ENCODE measurements at places on chromosomes 2 and 18.

DNA sequence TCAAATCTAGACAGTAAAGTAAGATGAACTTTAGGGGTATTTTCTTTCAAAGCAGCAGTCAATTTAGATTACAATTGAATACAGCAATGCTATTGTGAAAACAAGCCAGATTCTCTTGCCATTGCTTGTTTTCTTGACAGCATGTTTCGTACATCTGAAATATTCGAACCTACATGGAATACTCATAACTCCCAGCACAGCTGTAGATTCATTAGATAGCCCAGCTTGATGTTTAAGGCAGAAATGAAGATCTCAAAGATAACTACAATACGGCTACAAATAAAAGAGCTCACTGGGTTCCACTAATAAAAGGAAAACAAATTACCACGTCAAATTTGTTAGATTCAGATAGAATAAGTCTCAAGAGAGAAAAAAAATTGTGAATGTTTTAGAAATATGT is 208.8 kb downstream of the WDPCP start:
- DNase-seq = no peak

- no peak for DNase-seq
Measured at GRCh38 chr2:218397463-218397819, 2.2 kb upstream of the CTDSP1 start.

DNA sequence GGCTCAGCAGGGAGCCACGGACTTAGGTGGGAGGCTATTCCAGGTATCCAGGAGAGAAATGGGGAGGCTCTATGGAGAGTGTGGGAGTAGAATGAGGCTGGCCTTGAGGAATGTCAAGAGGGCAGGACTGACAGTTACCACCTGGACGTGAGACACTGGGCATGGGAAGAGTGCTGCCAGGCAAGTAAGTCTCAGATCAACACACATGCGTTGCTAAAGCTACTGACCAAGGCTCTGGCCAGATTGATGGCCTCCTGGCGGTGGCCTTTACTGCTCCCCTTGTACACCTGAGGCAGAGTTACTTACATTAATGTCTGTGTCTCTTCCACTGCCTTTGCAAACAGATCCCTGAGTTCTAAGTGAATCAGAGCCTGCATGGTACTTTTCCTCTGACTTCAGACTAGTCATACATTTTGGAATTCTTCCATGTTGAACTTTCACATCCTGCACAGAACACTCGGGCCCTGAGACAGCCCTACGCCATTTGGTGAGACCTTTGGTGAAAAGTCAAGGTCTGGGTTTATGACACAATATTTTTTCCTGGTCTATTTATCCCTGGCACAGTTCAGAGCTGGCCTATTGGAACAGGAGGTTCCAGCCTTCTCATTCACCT is 398.8 kb upstream of the TRIB2 start:
- DNase-seq = no peak

GRCh38 chr2:122960759-122961641 is 1064.1 kb upstream of the CNTNAP5 start:
- DNase-seq = no peak

DNA sequence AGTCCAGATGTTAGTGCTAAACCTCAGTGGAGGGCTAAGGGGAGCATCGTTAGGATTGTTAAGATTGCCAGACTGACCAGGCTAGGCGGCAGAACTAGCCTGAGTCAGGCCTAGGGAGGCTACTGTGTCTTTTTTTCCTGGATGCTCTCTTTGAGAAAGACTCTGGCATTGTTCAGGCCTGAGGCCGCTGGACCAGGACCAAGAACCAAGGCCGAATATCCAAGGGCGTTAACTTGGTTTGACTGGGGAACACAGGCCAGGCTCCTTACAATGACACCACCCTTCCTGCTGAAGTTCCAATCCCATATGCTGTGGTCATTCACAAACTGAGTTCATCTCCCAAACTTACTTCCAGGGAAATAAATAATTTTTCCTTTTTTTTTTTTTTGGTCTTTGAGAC is 10.6 kb downstream of the HTRA2 start:
- no peak for DNase-seq

GRCh38 chr2:231927566-231927890 is 1.3 kb upstream of the NPPC start:
- no peak for DNase-seq

DNA sequence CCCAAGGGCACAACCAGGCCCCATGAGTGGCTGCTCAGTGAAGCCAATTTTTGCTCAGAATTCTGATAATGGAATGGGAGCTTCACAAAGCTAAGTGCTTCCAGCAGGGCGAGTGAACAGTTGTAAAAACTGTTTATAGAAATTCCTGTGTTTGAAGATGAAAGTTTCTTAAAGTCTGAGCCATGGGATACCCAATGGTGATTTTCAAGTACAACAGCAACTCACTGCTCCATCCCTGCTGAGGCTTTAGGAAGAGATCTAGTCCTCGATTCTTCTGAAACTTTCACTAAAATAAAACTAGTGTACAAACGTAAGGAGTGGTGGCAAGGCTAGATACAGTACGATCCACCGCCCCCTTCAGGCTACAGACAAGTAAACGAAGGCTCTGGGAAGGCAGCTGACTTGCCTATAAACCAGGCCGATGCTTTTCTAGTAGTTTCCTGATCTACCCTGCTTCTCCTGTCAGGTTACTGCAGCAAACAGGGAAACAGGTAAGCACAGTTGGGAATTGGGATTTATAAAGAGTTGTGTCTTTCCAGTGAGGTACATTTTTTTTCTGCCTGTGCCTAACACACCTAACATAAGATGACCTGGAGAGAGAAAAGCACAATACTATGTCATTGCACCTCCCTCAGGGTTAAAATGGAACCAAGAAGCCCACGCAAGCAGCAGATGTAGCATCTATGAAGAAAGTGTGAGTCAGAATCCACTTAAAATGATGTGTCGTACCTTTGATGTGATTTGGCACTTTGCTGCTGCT is 108.7 kb downstream of the UXS1 start:
- no peak for DNase-seq

GRCh38 chr2:149885468-149885867 is 297.9 kb upstream of the MMADHC start:
- no peak for DNase-seq

- DNase-seq = no peak
Measured at GRCh38 chr2:109289504-109290222, 160.7 kb downstream of the SH3RF3 start.

GRCh38 chr2:186637497-186637800 is 47.6 kb downstream of the ITGAV start:
- no peak for DNase-seq

- DNase-seq = no peak
Measured at GRCh38 chr2:227509824-227510619, 38.1 kb downstream of the AGFG1 start.

DNA sequence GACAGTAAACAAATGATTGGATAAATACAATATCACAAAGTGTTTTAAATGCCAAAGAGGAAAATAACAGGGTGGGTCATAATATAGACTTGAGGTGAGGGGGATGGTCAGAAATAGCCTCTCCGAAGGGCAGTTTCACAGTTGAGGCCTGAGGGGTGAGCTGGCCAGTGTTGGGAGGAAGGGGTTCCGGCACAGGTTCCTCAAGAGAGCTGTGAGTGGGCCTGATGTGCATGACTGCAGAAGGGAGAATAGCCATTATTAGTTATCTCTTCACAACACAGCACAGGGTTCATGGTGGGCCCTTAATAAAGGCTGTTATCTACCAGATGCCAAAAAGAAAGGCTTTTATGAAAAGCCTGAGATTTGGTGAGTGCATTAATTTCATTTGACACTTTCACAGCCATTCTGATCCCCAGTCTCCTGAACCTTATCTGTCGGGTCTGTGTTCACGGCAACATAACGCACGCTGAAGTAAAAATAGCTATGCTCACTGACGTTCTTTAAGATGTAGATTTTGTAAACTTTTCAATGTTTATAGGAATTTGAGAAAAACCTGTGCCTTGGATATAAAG is 39.6 kb downstream of the POLR1A start:
- DNase-seq = no peak

DNA sequence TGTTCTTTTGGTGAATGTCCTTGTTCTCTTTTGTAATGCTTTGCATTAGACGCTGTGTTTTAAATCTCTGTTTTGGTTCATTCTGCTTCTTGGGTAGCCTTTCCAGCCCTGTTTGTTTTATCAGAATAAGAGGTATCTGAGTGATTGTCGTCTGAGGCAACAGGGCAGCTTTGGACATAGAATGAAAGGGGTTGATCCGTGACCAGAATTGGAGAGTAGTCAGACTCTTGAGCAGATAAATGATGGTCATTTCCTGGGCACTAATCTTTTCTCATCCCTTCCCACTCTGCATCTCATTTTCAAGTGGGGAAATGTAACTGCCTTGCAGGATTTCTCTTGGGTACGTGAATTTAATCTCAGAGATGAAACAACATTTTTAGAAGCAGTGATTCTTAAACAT is 61.4 kb downstream of the TAF4B start:
- DNase-seq = no peak

- DNase-seq = no peak
Measured at GRCh38 chr2:88868861-88869260, 177.4 kb downstream of the RPIA start.

DNA sequence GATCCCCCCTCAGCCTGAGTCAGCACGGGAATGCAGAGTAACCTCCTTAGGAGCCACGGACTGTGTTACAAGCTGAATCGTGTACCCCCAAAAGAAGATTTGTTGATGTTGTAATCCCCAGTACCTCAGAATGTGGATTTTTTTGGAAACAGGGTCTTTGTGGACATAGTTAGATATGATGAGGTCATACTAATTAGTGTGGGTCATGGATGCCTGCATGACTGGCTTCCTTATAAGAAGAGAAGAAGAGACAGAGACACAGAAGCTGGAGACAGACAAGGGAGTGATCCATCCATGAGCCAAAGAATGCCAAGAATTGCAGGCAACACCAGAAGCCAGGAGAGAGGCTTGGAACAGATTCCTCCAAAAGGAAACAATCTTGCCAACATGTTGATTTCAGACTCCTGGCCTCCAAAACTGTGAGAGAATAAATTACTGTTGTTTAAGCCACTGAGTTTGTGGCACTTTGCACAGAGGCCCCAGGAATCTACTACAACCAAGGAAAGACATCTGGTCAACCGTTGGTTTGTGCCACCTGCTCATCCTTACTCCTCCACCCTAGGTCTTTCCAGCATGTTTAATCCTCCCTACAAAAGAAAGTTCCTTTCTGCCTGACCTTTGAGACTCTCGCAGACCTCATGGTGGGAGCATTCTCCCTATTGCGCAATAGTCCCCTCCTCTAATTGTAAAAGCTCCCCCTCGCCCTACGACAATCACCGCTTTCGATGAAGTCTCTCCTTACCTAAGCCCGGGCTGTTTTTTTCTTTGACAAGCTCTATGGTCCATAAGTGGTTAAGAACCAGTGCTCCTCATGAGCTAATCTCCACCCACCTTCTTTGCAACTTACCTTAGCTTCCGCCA is 91.6 kb downstream of the DNER start:
- DNase-seq = no peak

GRCh38 chr2:180412219-180412618 is 405.1 kb upstream of the CWC22 start:
- DNase-seq = no peak

DNA sequence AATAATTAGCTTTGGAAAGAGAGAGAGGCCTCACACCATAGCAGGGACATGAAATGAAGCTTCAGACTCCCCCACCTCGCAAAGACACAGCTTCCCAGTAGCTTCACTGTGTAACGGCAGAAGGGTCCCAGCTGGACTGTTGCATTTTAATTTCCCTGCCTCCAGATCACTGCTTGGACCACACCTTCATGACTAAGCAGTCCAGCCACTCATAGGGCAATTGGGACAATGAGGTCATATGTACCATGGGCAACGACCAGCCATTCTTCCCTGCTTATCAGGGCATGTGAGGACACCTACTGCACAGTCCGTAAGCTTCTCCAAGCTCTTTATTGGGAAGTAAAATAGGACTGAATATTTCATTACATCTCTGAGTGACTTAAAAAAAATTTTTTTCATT is 183.0 kb downstream of the MREG start:
- no peak for DNase-seq

DNA sequence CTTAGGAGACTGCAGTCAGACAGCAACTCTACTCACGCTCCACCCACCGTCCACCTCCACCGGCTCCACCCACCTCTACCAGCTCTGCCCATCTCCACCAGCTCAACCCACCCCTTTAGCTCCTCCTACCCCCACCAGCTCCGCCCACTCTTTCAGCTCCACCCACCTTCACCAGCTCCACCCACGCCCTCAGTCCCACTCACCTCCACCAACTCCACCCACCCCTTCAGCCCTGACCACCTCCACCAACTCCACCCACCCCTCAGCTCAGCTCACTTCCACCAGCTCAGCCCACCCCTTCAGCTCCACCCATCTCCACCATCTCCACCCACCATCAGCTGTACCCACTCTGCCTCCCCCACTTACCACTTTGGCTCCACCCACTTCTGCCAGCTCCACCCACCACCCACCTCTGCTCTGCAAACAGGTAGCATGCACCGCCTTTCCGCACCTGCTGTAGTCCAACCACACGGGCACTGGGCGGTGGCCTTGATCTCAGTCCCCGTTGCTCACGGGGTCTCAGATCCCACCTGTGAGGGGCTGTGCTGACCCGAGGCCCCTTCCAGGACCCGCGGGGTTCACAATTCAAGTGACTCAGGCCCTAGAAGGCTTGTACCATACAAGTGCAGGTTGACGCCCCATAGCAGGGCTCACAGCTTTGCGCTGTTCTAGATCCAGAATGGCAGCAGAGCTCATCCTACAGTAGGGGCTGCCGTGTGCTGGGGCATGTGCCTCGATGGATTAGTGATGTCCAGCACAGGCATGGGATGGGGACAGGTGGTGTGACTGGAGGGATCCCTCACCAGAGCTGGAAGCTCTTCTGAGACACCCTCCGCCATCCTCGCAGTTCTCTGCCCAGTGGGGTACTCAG is 77.2 kb upstream of the OTOS start:
- no peak for DNase-seq

DNA sequence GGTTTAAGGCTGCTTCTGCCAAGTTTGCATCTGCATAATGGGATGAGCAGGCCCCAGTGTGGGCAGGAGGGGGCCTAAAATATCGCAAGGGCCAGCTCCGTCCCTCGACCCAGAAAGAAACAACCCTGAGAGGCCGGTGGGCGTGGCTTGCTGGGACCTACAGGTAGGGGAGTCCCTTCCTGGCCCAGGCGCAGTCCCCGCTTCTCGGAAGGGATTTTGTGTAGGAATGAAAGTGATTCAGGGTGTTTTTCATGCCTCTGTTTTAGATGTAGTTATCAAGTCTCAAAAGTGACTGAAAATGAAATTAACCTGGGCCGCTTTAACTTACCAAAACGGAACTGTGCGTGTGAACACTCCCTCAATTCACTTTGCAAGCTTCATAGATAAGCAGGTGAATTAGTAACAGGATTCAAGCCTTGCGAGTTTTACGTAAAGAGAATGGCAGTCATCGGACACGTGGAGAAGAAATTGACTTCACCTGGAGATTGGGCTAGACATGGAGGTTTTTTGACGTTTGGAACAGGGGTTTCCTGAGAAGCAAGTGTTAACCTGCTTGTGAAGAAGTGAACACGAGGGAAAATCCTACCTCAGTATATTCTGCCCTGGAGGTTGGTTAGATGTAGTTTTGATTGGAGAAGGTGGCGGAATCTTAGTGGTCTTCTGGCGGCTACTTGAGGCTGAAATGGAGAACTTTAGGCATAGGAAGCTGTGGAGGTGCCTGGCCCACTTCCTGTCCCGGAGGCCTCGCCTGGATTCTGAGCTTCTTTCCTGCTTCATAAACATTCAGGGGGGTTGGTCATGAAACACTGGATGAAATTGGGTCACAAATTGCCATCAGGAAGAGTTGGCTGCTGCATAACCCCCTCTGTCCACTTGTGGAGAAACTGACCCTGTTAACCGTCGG is 1.7 kb downstream of the NCK2 start:
- DNase-seq = peak; percentile 72
